ENCODE measurements at places on chromosomes 13 and 19. TPM values are rescaled to one million over a fixed set of nuclear protein-coding genes. Genes with fewer than 3 reads are reported as not detected.

ZNF528 gene
- polyA plus RNA-seq, result 60.3 TPM

ADAMTSL5 gene
- 0.58 TPM for polyA plus RNA-seq

ZNF208 gene
- 0.89 TPM for polyA plus RNA-seq

DPF1 gene
- polyA plus RNA-seq, result 4.2 TPM

PCDH20 gene
- 14.4 TPM for polyA plus RNA-seq

PIH1D1 gene
- 78.5 TPM for polyA plus RNA-seq

DNMT1 gene
- 151 TPM for polyA plus RNA-seq

CYP4F2 gene
- polyA plus RNA-seq, result not detected
